ENCODE measurements at places on chromosomes 5 and 9.

DNA sequence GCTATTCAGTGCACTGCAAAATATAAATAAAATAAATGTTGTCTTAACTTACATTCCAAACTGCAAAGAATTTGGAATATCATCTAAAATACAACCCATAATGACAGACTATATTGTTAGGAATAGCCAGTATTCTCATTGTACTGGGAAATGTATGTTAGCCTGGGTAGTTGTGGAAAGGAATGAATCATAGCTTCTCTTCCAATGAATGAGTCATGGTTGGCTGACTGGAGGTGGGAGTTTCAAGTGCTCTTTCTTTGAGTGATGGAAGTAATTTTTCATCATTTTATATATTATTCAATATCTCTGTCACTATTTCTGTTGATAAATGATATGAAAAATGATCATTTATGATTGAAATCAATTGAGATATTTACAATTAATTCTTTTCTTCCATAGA lies 158.6 kb upstream of the ARRDC3 start:
- DNase-seq: no peak

DNA sequence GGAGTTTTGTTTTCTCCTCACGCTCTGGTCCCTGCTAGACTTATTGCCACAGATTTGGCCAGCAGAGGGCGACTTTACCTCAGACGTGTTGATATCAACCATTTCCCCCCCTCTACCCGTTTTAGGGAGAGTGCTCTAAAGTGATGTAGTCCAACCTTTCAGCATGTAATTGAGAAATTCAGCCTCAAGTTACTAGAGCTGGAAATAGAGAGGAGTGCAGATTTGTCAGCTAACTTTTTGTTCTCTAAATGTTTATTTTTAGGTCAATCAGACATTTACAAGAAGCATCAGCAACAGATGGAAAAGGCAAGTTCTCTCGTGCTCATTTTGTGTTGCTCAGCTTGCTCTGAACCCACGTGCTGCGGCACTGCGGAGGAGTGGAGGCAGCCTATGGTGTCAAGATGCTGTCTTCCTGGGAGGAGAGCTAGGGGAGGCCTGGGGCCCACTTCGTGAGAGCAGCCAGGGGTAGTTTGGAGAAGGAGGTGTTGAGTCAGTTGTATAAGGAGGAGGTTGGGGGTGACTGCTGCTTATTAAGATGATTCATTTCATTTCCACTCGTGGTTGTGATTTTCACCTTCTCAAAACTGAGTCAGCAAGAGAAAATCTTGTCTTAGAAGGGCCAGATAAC lies 53.6 kb downstream of the GPR107 start:
- peak; percentile 43 for DNase-seq

DNA sequence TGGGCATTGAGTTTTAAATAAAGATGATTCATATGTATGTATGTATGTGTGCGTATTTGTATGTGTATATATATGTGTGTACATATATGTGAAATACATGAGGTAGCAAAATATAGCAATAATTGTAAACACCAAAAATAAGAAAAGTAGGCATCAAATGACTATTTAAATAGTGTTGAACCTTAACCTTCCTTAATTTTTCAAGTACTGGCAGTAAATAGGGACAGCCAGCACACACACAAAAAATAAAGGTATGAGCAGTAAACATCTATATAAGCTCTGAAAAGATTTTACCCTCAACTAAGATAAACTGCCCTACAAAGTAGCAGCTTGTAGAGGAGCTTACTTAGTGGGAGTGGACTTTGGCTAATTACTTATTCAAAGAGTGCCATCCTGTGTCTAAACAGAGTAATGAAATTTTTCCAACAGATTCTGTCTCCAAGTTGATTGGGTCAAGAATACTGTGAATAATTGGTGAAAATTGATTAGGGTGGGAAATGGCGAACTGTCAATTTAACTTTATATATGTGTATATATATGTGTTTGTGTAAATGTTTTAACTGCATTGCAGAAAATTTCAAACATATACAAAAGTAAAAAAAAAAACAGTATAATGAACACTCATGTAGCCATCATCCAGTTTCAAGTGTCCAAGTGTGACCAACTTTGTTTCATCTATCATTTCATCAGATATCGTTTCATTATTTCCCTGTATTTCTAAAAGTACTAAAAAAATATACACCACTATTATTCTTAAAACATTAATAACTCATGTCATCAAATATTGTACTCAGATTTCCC lies 2.0 kb upstream of the ADAMTS6 start:
- DNase-seq: no peak

DNA sequence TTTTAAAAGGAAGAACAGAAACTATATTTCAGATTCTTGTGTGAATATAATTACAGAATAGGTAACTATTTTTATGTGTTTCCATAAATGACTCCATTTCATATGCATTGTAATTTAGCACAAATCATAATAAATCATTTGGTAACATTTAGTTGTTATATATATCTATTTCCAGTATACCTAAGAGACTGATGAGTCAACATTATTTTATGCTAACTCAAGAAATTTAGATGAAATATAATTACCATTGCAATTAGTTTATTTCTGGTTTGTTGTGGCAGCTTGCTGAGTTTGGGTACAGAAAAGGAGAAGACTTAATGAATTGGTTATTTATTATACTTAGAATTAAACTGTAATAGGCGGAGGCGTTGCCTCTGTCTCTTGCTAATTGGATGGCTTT lies 314.9 kb downstream of the KCTD16 start:
- DNase-seq: no peak

- DNase-seq: no peak
These were observed 16.1 kb downstream of the ACTBL2 start for GRCh38 chr5:57466544-57466943.

- DNase-seq: no peak
These were observed 16.4 kb upstream of the LPCAT1 start for GRCh38 chr5:1540166-1540565.

- no peak for DNase-seq
These were observed 38.9 kb downstream of the LYRM7 start for GRCh38 chr5:131209506-131210150.

DNA sequence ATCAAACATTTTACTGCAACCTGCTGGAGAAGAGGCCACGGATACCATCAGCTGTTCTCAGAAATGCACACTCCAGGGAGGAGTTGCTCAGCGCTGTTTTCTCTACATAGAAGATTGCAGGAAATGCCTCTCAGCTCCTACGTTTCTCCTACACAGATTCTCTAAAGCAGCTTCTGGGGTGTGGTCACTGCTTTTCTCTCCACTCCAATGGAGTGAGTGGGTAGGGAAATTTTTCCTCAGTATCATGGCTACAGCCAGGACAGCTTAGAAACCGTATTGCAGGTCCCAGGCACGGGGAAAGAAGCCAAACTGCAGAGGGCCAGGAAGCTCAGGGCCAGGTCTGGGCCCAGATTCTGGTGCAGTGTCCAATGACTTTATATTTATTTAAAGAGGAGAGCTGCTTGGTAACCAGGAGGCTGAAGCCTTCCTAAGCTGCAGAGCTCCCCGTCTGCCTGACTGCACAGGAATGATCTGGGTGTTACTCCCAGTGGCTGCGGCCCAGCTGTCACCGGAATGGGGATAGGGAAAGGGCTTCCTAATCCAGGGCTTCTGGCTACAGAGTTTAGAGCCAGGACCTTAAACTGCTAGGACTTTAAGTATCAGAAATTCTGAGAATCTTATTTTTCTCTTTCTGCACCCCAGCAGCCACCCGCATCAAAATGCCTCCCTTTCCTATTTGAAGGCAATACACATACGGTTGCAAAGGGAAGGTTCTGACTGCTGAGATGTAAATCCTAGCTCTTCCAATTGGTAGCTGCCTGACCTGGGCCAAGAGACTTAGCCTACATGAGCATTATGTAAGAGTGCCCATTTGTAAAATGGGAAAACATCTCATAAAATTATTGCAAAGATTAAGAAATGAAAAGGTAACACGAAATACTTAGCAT lies 1.4 kb upstream of the SPTAN1 start:
- no peak for DNase-seq

DNA sequence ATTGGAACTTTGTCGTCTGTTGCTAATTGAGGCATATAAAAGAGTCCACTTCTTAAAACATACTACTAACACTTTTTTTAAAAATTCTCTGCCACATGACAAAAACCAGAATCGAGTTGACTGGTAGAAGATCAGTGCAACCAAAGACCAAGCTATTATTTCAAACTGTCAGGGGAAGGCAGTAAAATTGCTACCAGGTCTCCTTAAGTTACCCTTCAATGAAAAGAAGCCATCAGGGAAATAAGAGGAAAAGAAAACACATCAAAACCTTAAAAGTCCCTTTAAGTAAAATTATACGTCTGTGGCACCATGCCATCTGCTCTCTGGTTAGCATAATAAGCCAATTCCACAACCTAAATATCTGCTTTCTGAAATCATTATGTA lies 9.6 kb downstream of the ZNF608 start:
- DNase-seq: no peak

- DNase-seq: no peak
These were observed 73.6 kb upstream of the ZNF622 start for GRCh38 chr5:16539169-16539666.

DNA sequence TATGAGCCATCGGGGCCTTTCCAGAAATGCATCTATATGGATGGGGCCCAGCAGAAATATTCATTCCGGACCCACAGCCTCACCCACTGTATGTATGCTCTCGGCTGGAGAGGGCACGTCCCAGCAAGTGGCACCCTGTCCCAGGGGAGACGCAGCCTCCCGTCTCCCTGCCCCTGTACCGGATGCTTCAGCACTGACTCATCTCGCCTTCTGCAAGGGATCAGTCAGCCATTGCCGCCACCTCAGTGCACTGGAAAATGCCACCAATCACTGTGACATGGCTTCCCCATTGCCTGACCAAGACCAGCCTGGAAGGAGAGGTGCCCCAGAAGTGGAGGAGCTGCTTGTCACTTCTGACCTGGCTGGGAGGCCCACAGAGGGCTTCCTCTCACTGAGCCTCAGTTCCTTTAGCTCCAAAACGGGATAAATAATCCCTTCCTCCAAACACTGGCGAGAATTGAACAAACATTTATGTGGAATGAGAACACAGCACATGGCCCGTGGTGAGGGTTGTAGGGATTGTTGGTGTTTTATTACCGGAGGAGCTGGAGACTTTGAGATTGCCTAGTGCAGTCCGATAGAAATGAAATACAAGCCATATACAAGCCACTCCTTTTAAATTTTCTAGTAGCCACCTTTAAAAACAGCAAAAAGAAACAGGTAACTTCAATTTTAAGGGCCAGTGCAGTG lies 43.9 kb upstream of the ORM1 start:
- DNase-seq: no peak

DNA sequence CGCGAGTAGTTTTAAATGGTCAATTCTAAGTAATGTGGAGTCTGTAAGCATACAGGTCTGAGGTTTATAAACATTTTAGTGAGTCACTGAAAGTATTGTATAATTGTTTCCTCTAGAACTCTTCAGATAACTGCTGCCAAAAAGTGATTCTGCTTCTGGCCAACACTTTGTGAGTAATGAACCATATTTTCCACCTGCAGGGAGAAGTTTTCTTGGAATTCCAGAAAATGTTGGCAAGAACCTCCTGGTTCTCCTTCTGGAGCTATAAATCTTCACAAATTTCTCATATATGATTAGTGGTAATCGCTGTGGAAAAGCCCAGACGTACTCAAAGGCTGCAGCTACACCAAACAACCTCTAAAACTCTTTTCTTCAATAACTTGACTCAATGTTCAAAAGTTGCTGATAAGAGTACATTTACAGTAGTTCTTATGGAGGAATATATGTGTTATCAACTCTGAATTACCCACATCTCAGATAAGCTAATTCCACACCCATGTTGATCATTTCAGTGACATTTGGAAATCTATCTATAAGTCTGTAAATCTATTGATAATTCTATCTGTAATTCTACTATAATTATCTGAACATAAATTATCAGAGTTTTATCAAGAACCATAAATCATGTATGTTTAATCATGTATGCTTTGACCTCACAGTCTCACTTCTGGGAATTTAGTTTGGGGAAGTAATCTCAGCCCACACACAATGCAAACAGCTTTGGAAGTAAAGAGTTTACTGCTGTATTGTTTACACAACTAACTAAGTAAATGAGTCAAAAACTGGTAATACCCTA lies 74.1 kb downstream of the FNBP1 start:
- no peak for DNase-seq

DNA sequence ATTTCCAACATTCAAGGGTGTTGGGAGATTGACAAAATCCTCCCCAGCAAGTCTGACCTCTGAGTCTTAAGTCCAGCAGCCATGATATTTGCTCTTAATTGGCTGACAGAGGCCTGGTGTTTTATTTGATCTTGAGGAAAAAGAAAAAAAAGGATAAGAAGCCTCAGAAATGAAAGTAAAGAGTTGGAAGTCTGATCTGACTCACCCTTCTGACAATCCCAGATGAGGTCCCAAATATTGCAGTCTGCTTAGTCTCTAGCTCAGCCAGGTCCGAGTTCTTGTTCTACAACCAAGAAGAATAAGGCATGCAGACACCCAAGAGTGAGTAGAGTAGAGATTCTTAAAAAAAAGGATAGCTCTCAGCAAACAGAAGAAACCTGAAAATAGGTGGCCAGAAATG lies 632.5 kb upstream of the ST8SIA4 start:
- DNase-seq: no peak

DNA sequence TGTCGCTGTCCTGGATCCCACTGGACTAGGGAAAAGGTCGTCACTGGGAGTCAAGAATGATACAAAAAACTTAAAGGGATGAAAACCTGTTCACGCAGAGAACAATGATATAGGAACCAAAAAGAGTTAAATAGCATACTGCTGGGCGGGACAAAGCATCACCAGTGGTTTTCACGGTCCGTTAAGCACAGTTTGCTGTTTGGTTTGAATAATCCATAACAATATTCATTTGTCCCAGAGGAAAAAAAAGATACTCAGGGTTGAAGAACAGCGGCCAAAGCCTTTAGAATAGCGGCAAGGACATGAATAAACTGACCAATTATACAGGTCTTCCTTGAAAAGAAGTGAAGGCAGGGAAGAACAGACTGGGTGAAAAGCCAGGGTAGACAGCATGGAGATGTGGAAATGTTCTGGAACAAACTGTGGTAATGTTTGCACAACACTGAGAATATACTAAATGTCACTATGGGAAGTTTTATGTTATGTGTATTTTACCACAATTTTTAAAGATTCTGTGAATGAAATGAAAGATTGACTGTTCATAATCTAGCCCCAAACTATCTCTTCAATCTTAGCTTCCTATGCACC lies 60.8 kb downstream of the MTMR12 start:
- no peak for DNase-seq

DNA sequence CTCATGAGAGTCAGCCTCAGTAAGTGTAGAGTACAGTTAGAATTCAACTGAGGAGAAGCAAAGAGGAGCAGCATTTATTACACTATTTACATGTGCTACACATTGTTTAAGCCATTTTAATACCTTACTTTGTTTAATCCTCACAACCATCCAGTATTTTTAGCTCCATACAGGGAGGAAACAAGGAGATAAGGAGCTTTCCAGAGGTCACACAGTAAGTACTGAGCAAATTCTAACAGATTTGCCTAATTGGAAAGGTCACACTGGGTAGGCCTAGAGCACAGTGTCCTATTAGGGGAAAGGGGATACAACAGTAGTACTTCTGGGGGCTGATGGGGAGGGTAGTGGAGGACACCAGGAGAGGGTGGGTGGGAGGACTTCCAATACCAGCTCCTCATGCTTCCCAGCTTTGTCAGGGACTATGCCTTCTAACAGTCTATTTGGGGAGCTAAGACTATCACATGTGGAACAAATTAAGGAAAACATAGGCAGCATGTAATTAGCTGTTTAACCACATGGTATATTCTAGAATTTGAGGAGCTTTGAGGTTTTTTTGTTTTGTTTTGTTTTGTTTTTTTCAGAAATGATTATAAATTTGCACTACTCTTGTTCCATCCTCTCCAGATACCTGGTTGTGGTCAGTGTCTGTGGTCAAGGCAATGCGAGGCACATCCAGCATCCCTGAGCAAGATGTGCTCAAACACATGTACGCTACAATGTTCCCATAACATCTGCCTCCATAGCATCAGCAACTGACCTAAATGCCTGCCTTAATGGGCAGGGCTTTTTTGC lies 96.0 kb upstream of the SLC12A2 start:
- no peak for DNase-seq

Data from GM12891 (cell line).